ENCODE measurements at places on chromosomes 1 and 21.

- no peak overlapping the region for H3K27ac ChIP-seq
- peaks cover 55% of the 10 kb centered on the region for H3K27me3 ChIP-seq
- no peak overlapping the region for H3K4me3 ChIP-seq
- no peak for DNase-seq
- H3K4me1 ChIP-seq: no peaks in the 10 kb centered on the region
Measured at GRCh38 chr1:201206176-201206575, 15.6 kb downstream of the IGFN1 start.

GRCh38 chr1:99855914-99856450 lies 5.8 kb downstream of the AGL start:
- H3K4me3 ChIP-seq: no peak overlapping the region
- H3K4me1 ChIP-seq: peaks cover 16% of the 10 kb centered on the region
- H3K27ac ChIP-seq: no peak overlapping the region
- no peak for DNase-seq

GRCh38 chr1:48750109-48750508 lies 26.6 kb downstream of the BEND5 start:
- H3K36me3 ChIP-seq: peaks cover 6% of the 10 kb centered on the region
- H3K4me1 ChIP-seq: no peaks in the 10 kb centered on the region
- DNase-seq: no peak
- H3K4me3 ChIP-seq: no peak overlapping the region

- H3K27me3 ChIP-seq: peaks cover 78% of the 10 kb centered on the region
- no peak for DNase-seq
- H3K27ac ChIP-seq: no peak overlapping the region
Measured at GRCh38 chr1:221411283-221411682, 330.6 kb downstream of the DUSP10 start.

GRCh38 chr1:184483101-184483683 lies 96.4 kb downstream of the C1orf21 start:
- H3K4me1 ChIP-seq: peaks cover 32% of the 10 kb centered on the region
- H3K36me3 ChIP-seq: peaks cover 3% of the 10 kb centered on the region
- no peak overlapping the region for H3K4me3 ChIP-seq
- H3K27me3 ChIP-seq: no peaks in the 10 kb centered on the region
- no peak for DNase-seq

DNA sequence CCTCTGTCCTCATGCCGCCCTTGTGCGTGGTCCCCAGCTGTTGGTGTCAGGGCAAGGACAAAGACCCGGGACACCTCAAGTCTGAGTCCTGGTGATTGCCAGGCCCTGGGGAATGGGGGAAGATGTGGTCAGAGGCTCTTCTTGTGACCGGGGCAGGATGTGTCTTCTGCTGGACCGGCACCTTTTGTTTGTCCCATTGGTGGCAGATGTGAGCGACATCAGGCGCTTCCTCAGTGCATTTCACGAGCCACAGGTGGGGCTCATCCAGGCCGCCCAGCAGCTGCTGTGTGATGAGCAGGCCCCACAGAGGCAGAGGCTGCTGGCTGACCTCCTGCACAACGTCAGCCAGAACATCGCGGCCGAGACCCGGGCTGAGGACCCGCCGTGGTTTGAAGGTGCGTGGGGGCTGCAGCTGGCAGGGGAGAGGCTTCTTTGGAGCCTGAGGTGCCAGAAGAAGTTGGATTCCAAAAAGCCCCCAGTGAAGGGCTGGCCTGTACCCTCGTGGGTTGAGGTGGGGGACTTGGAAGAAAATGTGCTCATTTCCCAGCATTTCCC lies 8.4 kb downstream of the DFFB start:
- no peak overlapping the region for H3K27ac ChIP-seq
- no peaks in the 10 kb centered on the region for H3K27me3 ChIP-seq
- no peak overlapping the region for H3K4me3 ChIP-seq
- peaks cover 13% of the 10 kb centered on the region for H3K4me1 ChIP-seq
- H3K36me3 ChIP-seq: peaks cover 12% of the 10 kb centered on the region
- DNase-seq: no peak

DNA sequence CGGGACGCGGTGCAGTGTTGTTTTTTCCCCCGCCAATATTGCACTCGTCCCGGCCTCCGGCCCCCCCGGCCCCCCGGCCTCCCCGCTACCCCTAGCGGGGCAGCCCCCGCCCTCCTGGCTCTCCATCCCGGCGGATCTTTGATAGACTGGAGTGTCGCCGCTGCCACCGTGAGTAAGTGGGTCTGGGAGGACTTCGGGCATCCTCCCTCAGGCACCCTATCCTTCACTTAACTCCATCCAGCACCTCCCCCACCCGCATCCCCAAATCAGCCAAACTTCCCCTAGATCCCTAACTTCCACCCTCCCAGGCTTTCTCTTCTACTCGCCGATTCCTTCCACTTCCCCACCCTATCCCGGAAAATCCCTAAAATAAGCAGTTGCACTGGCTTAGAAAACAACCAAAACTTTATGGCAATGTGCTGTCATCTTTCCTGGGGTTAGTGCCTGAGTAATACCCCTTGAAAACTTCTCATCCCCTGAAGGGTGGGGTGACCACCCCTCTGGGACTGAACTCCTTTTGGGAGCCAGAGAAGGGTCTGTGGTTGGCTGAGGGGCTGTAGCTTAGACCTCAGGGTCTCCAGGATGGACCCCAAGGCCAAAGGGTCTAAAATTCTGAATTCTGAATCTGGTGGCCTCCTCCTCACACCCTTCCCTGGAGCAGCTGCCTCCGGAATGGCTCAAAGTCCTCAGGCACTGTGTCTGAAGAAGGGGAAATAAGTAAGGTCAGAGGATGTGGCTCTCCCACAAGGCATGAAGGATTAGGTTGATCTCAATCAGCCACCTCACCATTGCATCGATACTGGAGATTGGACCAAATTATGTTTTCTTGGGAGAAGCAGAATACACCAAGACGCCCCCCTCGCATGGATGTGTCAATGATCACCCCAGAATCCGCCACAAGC lies 12.2 kb downstream of the THBS3 start:
- DNase-seq: no peak
- H3K27me3 ChIP-seq: no peaks in the 10 kb centered on the region
- peak overlapping the region; percentile 95 for H3K27ac ChIP-seq

DNA sequence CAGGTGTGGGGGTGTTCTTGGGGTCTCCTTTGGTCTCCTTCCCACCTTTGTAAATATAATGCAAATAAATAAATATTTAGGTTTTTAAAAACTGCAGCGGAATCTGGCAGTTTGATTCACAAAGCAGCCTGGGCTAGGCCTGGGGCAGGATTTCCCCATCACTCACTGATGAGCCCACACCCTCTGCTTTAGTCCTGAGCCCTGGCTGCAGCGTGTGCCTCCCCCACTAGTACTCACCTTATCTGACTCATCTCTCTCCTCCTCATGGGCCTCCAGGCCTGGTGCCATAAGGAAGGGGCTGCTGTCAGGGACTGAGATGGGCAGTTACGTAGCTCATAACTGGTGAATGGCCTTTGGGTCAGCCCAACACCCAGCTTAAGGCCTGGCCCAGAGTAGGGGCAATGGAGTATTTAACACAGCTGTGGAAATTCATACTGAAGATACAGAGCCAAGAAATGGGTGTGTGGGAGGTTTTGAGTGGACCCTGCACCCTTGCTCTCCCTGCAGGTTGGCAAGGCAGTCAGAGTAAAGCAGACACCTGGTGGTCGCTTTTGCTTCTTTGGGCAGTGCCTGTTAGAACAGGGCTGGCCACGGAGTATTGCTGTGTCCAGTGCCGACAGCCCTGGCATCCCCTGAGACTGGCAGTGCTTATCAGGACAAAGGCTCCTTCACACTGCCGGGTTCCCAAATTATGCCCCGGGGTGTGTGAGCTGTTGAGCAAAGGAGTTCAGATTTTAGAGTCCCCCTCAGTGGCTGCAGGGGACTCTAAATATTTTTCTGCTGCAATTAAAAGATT lies 39.7 kb downstream of the AZIN2 start:
- H3K4me3 ChIP-seq: no peak overlapping the region
- no peak for DNase-seq
- H3K27ac ChIP-seq: no peak overlapping the region
- H3K36me3 ChIP-seq: peaks cover 2% of the 10 kb centered on the region

DNA sequence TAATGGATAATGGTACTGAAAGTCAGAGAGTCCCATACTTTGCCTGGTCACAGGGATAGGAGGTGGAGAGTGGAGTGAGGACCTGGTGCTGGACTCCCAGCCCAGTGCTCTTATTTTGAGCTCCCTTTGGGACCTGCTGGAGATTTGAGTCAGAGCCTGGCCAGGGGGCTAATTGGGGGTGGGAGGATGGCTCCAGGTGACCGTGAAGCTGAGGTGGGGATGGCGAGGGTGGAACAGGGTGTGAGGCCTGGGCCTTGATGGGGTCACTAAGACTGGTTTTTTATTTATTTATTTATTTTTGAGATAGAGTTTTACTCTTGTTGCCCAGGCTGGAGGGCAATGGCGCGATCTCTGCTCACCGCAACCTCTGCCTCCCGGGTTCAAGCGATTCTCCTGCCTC lies 17.8 kb downstream of the AMPD2 start:
- no peak for DNase-seq
- no peak overlapping the region for H3K4me3 ChIP-seq
- peaks cover 8% of the 10 kb centered on the region for H3K27me3 ChIP-seq
- H3K4me1 ChIP-seq: peaks cover 12% of the 10 kb centered on the region
- peaks cover 2% of the 10 kb centered on the region for H3K36me3 ChIP-seq

GRCh38 chr1:229596925-229597699 lies 28.8 kb downstream of the TAF5L start:
- peaks cover 35% of the 10 kb centered on the region for H3K36me3 ChIP-seq
- peaks cover 19% of the 10 kb centered on the region for H3K4me1 ChIP-seq
- no peak overlapping the region for H3K27ac ChIP-seq
- DNase-seq: no peak
- H3K27me3 ChIP-seq: no peaks in the 10 kb centered on the region

GRCh38 chr1:19066248-19066873 lies 109.9 kb upstream of the IFFO2 start:
- H3K4me3 ChIP-seq: no peak overlapping the region
- H3K27ac ChIP-seq: no peak overlapping the region
- no peaks in the 10 kb centered on the region for H3K27me3 ChIP-seq
- H3K36me3 ChIP-seq: peaks cover 9% of the 10 kb centered on the region
- DNase-seq: no peak

DNA sequence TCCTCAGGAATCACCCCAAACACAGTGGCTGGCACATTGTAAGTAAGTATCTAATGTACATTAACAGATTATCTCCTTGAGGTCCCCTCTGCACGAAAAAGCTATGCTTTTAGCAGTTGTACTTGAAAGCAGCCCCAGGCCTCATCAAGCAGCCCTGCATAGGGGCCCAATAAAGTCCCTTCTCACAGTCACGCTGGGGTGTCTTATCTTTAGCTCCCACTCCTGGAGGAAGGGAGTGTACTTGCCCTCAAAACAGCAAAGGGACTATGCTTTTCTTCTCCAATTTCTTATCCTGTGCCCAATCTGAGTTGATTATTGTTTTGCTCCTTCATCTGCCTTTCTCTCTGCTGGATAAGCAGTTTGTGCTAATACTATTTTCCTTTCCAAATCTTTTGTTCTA lies 168.8 kb upstream of the PLXNA2 start:
- no peak overlapping the region for H3K4me3 ChIP-seq
- no peaks in the 10 kb centered on the region for H3K4me1 ChIP-seq
- no peaks in the 10 kb centered on the region for H3K36me3 ChIP-seq

GRCh38 chr21:15052459-15052763 lies 12.4 kb downstream of the NRIP1 start:
- no peaks in the 10 kb centered on the region for H3K27me3 ChIP-seq
- peak overlapping the region; percentile 5 for H3K27ac ChIP-seq
- no peak for DNase-seq
- H3K4me1 ChIP-seq: peaks cover 39% of the 10 kb centered on the region

DNA sequence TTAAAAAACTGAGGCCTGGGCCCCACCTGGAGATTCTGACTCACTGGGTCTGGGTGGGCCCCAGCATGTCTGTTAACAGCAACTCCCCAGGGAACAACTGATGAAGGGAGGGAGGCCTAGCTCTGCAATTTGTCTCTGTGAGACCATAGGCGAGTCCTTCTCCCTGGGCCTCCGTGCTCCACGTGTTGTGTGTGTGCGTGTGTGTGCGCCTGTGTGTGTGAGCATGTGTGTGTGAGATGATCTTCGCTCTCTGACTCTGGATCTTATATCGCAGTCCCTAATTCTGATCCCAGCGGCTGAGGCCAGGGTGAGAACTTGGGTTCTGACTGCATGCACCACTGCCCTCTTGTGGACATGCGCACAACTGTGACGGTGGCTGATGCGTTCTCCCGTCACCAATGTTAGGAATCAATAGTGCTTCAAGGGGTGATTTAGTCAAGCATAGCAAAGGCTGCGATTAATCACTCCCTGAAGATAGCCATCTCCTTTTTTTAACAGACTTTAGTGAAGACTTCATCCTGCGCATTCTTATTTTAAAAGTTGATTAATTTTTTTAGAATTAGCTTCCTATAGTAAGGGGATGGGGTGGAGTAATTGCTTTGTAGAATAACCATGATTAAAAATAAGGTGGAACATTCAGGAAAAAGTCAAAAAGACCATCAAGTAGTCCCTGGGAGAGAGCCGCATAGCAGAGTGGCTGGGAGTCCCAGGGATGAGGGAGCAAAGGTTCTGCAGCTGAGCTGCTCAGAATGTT lies 62.4 kb upstream of the USP24 start:
- peak overlapping the region; percentile 12 for H3K27ac ChIP-seq
- no peaks in the 10 kb centered on the region for H3K36me3 ChIP-seq
- peak; percentile 60 for DNase-seq
- H3K27me3 ChIP-seq: no peaks in the 10 kb centered on the region

DNA sequence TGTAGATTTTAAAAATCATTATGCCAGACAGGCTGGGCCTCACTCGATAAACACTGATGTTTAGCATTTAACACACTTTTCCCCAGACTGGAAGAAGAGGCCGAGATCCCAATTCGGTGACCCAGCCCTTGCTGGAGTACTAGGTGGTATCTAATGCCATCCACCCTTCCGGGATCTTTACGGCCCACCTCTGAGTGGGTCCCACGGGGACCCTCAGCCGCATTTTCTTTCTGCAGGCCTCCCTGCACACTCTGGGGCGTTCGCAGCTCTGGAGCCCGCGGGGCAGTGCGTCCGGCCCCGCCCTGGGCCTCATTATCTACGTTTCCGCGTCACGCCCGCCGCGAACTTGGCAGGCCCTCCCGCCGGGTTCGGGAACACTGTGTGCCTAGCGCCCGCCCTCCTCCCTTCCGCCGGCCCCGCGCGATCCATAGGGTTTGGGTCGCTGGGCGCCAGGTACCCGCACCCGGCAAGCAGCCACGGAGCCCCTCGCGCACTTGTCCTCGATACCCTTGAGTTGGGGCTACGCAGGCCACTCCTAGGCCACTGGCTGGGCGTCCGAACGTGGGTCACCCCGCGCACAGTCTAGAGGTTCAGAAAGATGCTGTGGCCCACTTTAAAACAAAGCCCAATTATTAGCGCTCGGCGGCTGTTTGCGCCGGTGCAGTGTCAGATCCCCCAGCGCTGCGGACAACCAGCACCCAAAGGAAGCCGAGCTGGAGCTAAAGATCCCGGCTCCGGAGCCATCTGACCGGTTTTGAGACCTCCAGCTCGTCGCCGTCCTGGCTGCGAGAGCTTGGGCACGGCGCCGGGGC lies 950 bp upstream of the EVA1C start:
- H3K4me1 ChIP-seq: peaks cover 74% of the 10 kb centered on the region
- peak overlapping the region; percentile 92 for H3K4me3 ChIP-seq
- no peaks in the 10 kb centered on the region for H3K27me3 ChIP-seq
- H3K27ac ChIP-seq: peak overlapping the region; percentile 79
- DNase-seq: peak; percentile 35
